ENCODE measurements at places on chromosomes 2 and 18. TPM values are rescaled to one million over a fixed set of nuclear protein-coding genes. Genes with fewer than 3 reads are reported as not detected.

GRCh38 chr2:38743672-38744398, 7.3 kb downstream of the SRSF7 start:
- H3K27me3 ChIP-seq = no peaks in the 10 kb centered on the region
- H3K36me3 ChIP-seq = no peaks in the 10 kb centered on the region
- H3K4me1 ChIP-seq = peaks cover 31% of the 10 kb centered on the region
- H3K4me3 ChIP-seq = no peak overlapping the region

DNA sequence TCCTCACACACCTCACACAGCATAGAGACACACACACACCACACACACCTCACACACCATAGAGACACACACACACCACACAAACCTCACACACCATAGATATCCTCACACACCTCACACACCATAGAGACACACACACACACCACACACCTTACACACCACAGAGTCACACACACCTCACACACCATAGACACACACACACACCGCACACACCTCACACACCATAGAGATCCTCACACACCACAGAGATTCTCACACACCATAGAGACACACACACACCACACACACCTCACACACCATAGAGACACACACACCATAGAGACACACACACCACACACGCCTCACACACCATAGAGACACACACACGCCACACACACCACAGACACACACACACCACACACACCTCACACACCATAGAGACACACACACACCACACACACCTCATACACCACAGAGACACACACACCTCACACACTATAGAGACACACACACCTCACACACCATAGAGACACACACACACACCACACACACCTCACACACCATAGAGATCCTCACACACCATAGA, 270.6 kb downstream of the CYRIA start:
- H3K27ac ChIP-seq = no peak overlapping the region
- H3K36me3 ChIP-seq = no peaks in the 10 kb centered on the region
- H3K4me3 ChIP-seq = no peak overlapping the region
- DNase-seq = no peak
- H3K4me1 ChIP-seq = no peaks in the 10 kb centered on the region

- no peak overlapping the region for H3K4me3 ChIP-seq
- H3K4me1 ChIP-seq = no peaks in the 10 kb centered on the region
- H3K27ac ChIP-seq = no peak overlapping the region
- no peaks in the 10 kb centered on the region for H3K27me3 ChIP-seq
Measured at GRCh38 chr18:69161383-69162028, 239.2 kb upstream of the DOK6 start.

GRCh38 chr2:509888-510287, 167.3 kb downstream of the TMEM18 start:
- no peaks in the 10 kb centered on the region for H3K36me3 ChIP-seq
- no peak overlapping the region for H3K27ac ChIP-seq
- no peak overlapping the region for H3K4me3 ChIP-seq
- no peak for DNase-seq
- no peaks in the 10 kb centered on the region for H3K4me1 ChIP-seq
- H3K27me3 ChIP-seq = no peaks in the 10 kb centered on the region

DNA sequence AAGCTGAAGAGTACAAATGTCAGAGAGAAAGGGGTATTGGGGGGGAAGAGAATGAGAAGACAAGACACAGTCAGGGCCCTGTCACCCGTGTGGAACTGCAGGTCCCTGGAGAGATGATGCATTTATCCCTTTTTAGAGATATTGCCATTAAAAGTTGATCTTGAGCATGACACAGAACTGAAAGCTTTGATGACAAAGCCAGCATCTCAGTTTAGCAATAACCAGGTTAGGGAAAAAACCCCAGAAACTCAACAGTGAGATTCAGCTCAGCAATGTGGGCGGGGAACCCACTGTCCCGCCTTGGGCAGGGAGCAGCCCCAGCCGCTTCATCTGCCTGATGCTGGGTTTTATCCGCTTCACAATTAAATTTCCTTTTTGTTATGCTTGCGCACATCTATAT, 181.1 kb downstream of the NEDD4L start:
- no peaks in the 10 kb centered on the region for H3K36me3 ChIP-seq
- no peak for DNase-seq
- peaks cover 40% of the 10 kb centered on the region for H3K4me1 ChIP-seq

DNA sequence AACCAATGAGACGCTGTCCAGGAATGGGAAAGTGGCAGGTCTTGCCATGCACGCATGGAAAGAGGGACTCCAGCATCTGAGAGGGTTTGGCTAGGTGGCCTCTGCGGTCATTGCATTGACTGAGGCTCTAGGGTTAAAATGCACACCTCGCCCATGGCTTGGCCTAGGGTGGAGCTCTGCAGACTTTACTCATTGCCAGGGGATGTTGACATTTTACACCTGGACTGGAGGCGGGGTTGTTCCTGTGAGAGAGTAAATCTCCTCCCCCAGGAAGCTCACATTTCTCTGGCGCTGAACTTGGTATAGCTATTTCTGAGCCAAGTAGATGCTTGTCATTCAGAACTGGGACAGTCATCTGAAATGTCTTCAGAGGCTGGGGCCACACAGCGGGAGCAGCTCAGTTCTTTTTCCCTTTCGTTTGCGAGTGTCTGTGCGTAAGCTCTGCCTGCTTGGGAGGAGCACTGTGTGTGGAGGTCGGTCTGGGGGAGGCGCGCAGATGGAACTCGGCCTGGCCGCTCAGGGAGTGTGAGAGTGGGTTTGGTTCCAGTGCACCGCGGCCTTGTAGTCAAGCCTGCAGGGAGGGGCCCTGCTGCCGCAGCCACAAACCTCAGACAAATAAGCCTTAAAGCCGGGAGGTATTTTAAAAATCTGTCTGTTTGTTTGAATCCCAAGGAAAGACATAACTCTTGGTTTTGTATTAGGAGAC, 76.5 kb downstream of the LPIN1 start:
- DNase-seq = peak; percentile 56
- H3K4me3 ChIP-seq = no peak overlapping the region
- H3K4me1 ChIP-seq = peaks cover 18% of the 10 kb centered on the region
- peaks cover 7% of the 10 kb centered on the region for H3K36me3 ChIP-seq
- H3K27ac ChIP-seq = no peak overlapping the region
- H3K27me3 ChIP-seq = no peaks in the 10 kb centered on the region

GRCh38 chr2:224816816-224817215, 100.7 kb upstream of the CCDC195 start:
- H3K27ac ChIP-seq = no peak overlapping the region
- H3K36me3 ChIP-seq = no peaks in the 10 kb centered on the region

GRCh38 chr2:191314697-191315364, 69.6 kb downstream of the MYO1B start:
- no peak overlapping the region for H3K4me3 ChIP-seq
- no peaks in the 10 kb centered on the region for H3K27me3 ChIP-seq
- no peak overlapping the region for H3K27ac ChIP-seq
- H3K4me1 ChIP-seq = peaks cover 26% of the 10 kb centered on the region

DNA sequence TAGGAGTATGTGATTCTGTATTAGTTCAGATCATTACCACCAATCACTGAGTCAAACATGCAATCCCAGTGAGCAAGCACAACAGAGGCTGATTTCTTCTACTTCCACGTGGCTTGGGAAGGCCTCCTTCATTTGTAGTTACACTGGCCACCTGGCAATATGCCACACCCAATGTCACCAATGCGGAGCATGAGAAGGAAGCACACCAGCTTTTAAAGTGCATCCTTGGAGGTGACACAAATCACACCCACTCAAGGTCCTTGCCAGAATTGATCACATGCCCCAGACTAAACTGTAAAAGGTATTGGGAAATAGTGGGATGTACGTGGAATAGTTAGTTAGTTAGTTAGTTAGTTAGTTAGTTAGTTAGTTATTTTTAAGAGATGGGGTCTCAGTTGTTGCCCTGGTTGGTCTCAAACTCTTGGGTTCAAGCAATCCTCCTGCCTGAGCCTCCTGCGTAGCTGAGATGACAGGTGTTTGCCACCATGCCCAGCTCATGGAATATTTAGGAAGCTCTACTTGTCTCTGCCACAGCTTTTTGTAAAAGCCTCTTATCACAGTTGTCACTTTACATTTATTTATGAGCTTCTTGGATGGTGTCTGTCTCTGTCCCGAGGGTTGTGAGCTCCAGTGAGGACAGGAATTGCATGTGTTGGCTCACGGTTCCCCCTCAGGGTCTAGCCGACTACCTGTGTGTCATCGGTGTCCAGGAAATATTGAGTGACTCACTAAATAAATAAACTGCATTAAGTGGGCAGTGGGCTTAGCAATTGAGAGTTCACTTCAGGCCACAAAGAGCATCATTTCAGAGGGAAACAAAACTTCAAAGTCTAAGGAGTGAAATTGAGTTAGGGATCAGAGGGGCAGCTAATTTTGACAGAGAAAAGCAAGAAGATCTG, 28.1 kb upstream of the CAB39 start:
- H3K27ac ChIP-seq = no peak overlapping the region
- H3K27me3 ChIP-seq = no peaks in the 10 kb centered on the region
- H3K36me3 ChIP-seq = no peaks in the 10 kb centered on the region
- no peak overlapping the region for H3K4me3 ChIP-seq
- H3K4me1 ChIP-seq = no peaks in the 10 kb centered on the region
- DNase-seq = no peak

DNA sequence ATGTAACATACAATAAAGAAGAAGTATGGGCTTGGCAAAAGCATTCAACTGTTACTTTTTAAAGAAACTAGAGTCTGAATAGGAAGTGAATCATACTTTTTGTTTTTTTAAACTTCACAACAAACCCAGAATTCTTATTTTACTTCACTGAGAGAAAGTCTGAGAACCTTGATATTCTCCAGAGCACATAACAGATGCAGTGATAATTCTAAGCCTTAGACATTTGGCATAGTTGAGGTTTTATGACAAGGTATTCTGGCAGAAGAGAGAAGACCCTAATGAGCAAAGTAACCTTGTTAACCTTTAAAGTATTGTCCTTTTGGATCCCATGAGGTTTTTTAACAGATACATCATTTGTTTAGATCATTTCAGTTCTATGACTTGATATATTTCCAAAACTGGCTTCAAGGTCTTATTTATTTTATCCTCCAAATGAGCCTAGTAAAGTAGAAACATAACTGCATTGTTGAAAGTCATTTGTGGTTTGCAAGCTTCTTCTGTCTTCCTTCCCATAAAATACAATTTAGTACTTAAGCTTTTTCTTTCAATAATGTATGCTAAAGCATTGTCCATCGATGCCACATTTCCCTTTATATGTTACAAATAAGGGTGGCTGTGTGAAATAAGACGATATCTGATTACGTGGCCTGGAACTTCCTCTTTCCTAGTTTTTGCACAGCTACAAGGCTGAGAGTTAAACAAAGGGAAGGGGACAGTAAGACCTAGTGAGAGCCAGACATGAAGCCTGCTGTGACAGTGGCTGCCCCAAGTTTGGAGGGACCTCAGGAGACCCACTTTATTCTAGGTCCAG, 86.1 kb upstream of the ITPRID2 start:
- H3K36me3 ChIP-seq = no peaks in the 10 kb centered on the region
- no peaks in the 10 kb centered on the region for H3K27me3 ChIP-seq
- H3K27ac ChIP-seq = peak overlapping the region; percentile 57

- no peaks in the 10 kb centered on the region for H3K36me3 ChIP-seq
- no peak overlapping the region for H3K4me3 ChIP-seq
- no peak for DNase-seq
- no peak overlapping the region for H3K27ac ChIP-seq
- no peaks in the 10 kb centered on the region for H3K27me3 ChIP-seq
- H3K4me1 ChIP-seq = peaks cover under 1% of the 10 kb centered on the region
Measured at GRCh38 chr2:177964892-177965291, 107.7 kb downstream of the PDE11A start.

DNA sequence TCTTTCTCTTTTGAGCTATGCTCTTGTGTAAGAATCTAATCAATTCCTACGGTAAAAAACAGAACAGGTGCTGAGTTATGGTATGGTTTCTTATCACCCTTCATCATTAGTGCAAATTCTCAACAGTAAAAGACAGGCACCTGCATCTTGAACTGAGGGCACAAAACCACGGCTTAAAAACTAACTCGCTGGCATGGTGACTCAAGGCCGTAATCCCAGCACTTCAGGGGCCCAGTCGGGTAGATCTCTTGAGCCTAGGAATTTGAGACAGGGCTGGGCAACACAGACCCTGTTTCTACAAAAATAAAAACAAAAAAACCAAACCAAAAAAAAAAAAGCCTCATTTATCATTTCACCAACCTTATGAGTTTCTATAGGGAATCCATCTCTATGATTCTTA, 33.3 kb downstream of the THAP4 start:
- H3K27ac ChIP-seq = no peak overlapping the region
- H3K27me3 ChIP-seq = no peaks in the 10 kb centered on the region
- no peaks in the 10 kb centered on the region for H3K4me1 ChIP-seq
- H3K36me3 ChIP-seq = peaks cover 40% of the 10 kb centered on the region
- no peak overlapping the region for H3K4me3 ChIP-seq
- DNase-seq = no peak

- H3K4me3 ChIP-seq = no peak overlapping the region
- H3K27me3 ChIP-seq = no peaks in the 10 kb centered on the region
- peaks cover 41% of the 10 kb centered on the region for H3K4me1 ChIP-seq
Measured at GRCh38 chr2:227511239-227511930, 39.4 kb downstream of the AGFG1 start.

RBM44 gene
- 0.47 TPM for polyA plus RNA-seq

STPG4 gene
- polyA plus RNA-seq = not detected

DYNAP gene
- not detected for polyA plus RNA-seq

KYNU gene
- 0.23 TPM for polyA plus RNA-seq
